ENCODE measurements at places on chromosomes 2 and 18.

- DNase-seq = no peak
Observed at GRCh38 chr2:73611193-73611592, 31.0 kb downstream of the NAT8 start.

DNA sequence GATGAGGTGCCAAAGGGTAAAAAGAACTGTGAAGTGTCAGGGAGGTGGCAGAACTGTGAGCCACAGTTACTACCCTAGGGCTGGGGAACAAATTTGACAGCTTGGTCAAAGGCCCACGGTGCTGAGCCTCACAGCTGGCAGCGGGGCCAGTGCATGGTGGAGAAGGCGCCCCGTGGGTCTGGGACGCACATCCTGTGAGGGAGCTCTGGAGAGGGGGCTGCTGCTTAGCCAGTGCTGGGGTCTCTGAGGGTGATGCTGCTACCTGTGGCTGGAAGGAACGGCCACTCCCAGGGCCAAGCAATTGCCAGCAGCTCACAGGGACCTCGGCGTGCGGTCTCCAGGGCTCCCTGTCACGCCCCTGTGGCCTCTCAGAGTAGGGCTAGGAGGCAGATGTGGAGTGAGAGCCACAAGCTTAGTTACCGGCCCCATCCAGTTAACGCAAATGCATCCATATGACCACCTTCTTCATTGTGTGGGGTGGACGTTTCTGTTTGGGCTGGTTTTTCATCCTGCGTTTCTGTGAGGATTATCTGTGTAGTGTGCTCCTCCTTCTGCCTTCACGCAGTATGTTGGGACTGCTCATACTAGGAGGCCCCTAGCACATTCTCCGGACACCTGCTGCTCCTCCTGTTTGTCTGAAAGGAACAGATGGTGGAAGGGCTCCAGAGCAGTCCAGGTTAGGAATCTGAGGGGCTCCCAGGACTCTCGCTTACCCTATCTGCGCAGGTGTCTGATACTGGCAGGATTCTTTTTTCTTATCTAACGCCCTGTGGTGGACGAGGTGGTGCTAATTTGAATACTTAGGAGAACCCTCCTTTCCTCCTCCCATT is 26.0 kb downstream of the STK25 start:
- no peak for DNase-seq

DNA sequence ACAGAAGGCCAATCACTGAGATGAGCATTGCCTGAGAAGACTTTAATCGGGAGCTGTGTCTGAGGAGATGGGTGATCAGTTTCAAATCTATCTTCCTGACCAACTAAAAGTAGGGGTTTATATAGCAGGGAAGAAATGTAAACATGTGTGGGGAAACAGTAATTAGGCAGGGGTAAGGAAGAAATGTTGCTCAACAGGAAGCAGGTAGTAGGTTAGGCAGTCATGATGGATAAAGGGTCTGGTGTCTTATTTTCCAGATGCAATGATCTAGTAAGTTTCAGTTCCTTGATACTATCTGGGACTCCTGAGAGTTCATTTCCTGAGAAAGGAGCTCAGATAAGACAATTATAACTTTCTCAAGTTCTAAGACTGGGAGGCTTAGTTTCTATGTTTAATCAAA is 33.8 kb upstream of the DNAJC10 start:
- DNase-seq = no peak

DNA sequence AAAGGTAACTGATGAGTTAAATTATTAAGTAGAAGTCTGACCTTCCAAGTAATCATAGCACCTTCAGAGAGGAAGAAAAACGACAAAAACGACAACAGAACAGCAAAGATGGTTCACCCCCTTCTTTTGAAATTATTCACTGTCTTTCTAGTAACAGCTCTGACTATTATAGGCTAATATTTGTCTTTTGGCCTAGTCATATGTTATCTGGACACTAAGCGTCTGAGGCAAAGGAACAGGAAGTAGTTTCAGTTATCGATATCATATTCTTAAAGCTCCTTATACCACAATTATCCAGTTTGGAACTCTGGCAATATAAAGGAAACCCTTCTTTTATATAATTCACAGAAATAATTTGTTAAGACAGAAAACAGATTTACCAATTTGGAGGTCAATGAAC is 27.6 kb upstream of the SLC40A1 start:
- no peak for DNase-seq

- no peak for DNase-seq
Observed at GRCh38 chr2:158755310-158756087, 39.6 kb upstream of the DAPL1 start.

DNA sequence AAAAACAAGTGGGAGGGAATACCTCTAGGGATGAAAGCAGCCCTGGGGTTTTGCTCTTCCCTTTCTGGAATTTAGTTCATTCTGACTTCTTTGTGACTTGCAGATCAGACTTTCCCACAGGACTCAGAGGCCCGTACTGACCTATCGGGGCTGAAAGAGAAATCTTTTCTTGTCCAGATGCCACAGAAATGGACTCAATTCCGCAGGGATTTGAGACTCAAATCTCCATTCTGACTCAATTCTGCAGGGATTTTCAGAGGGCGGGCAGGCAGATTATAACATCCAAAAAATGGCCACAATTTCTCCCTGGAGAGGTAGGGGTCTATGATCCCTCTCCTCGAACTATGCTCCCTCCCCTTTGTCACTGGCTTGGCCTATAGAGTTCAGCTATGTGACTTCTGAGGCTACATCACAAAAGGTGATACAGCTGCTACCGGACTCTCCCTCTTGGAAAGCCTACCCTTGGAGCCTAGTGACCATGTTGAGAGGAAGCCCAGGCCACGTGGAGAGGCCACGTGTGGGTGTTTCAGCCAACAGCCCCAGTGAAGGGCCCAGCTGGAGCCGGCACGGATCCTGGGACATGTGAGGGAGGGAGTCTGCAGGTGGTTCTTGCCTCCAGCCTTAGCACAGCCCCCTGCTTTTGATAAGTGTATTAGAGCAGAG is 4.8 kb upstream of the EFHD1 start:
- DNase-seq = no peak

DNA sequence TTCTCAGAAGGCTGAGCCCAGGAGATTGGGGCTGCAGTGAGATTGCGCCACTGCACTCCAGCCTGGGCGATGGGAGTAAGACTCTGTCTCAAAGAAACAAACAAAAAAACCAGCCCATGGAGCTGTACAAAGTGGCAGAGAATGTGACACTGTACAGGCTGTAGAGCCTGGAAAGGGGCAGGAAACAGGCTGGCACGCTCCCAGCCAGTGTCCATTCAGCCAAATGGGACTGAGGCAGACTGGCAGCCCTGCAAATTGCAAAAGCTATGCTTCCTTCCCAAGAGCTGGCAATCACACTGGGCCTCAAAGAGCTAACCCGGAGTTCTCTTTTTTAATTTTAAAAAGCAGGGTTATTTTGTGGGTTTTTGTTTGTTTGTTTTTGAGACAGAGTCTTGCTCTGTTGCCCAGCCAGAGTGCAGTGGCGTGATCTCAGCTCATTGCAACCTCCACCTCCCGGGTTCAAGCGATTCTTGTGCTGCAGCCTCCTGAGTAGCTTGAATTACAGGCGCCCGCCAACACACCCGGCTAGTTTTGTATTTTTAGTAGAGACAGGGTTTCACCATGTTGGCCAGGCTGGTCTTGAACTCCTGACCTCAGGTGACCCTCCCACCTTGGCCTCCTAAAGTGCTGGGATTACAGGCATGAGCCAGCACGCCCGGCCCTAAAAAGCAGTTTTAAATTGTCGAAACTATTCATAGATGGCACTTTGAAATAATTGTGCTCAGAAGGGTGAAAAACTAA is 42.8 kb downstream of the SCRN3 start:
- DNase-seq = no peak

GRCh38 chr18:32934201-32934600 is 161.4 kb upstream of the KLHL14 start:
- no peak for DNase-seq

- DNase-seq = no peak
Observed at GRCh38 chr18:49177812-49178211, 227.0 kb upstream of the SMAD7 start.

DNA sequence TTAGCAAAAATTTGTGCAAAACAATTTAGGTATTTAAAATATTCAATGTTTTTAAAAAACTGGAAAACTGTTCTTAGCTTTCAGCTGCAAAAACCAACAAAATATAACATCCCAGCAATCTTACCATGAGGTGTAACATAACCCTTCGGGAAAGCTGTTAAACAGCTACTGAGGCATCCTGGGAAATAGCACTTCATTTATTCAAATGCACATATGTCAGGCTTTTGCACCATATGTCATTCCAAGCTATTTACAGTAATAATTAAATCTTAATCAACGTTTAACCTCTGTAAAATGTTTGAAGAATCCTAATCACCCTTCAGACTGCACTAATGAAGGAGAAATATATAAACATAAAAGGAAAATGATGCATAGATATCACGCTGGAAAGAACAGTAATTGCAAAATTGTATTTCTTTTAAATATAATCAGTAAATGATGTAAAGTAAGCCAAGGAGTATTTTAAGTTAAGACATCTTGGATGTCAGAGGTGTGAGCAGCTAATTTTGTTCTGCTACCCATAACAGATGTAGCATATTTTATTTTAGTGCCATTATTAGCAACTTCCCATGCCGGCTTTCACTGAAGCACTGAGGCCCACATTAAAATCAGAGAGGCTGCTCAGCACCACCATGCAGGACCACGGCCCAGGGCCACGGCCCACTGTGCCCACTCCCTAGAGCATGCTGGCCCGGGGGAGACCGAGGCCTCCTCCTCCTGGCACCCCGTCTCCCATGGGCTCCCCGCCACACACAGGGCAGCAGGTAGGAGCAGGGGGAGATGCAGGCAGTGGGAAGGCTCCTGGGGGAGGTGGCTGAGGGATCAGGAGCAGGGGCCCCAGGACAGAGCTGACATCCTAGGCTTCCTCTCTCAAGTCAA is 30.9 kb downstream of the EMX1 start:
- DNase-seq = no peak

GRCh38 chr2:182831921-182832320 is 34.5 kb downstream of the FRZB start:
- no peak for DNase-seq

- no peak for DNase-seq
Observed at GRCh38 chr18:10798727-10799550, 273.1 kb downstream of the NAPG start.

GRCh38 chr2:67954093-67954748 is 108.6 kb downstream of the C1D start:
- no peak for DNase-seq

DNA sequence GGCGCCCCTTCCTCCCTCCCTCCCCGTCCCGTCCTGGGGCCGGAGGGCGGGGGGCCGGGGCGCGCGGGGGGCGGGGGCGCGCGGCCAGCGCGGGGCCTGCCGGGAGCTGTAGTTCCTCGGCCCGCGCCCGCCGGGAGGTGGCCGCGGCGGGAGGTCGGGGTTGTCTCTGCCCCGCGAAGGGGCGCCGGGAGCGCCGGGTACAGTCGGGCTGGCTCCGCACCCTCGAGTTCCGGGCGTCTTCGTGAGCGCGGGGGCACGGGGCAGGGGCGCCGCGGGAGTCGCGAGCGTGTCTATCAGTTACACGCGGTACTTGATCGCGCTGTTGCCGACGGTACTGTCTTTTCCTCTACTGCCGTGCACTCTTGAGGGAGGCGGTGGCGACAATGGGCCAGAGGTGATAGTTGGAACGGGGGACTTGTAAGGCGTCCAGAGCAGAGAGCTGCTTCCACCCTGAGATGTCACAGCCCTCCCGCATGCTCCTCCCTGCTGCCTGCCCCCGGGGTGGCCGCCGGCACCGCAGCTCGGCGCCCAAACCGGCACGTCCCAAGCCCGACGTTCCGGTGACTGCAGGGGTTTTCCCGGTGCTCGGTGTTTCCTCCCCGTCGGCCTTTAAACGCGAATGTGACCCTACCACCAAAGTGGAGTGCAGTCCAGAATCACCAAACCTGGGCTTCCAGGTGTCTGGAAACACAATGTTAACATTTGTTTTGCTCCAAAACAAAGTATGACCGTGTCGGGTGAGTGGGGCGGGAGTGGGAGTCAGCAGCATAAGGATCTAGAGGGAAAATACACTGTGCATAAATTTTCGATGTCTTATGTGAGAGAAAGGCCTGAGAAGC is at the start of gene PRKD3:
TSS of gene PRKD3 (minus strand) at position 48 of the 839 bp plus-strand sequence. CDS start 8,309 bp downstream, outside the sequence.
- DNase-seq = peak; percentile 10

DNA sequence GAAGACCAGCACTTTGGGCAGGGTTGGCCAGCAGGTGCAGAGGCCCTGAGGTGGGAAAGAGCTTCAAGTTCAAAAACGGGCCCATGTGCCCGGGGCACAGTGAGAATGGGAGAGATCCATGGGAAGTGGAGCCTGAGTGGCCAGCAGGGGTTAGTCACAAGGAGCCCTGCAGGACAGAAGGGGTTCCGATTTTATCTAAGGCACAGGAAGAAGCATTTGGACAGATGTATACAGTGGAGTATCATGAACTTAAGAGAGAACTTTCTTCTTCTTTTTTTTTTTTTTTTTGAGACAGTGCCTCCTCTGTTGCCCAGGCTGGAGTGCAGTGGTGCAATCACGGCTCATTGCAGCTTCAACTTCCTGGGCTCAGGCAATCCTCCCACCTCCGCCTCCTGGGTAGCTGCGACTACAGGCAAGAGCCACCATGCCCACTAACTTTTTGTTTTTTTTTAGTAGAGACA is 24.0 kb downstream of the WIPF1 start:
- DNase-seq = no peak

- no peak for DNase-seq
Observed at GRCh38 chr2:172082105-172082943, 3.0 kb upstream of the DLX1 start.

GRCh38 chr2:218292048-218293014 is at the start of gene TMBIM1:
Gene TMBIM1, minus strand, starts transcription at chr2:218292503. Its CDS starts 10,362 bp downstream, at chr2:218282141.
- DNase-seq = peak; percentile 47

- no peak for DNase-seq
Observed at GRCh38 chr2:148622366-148622765, 22.2 kb upstream of the EPC2 start.

- DNase-seq = no peak
Observed at GRCh38 chr2:18435426-18436037, 124.9 kb downstream of the RDH14 start.

DNA sequence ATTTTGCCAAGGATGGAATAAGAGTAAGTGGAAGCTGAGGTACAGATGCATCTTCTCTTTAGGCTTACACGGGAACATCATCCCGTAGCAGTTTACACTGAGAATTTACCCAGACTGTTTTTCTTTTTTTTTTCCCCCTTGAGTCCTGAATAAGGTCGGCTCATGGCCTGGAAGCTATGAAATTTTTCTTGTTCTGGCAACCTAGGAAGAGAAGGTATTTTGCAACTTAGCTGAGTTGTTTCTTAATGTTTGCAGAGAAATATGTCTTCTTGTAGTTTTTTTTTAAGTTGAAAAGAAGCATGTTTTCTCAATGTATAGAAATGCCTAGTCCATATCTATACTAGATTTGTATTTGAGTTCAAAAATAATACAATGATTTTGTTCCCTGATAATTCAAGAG is 712.5 kb downstream of the TDRD15 start:
- no peak for DNase-seq

Measured in stimulated activated CD8-positive, alpha-beta memory T cell treated with anti-CD3 and anti-CD28 coated beads, Interleukin-4, amount 100 ng/mL, for 4 hours (primary cell).